ENCODE measurements at places on chromosomes 3 and 15. TPM values are rescaled to one million over a fixed set of nuclear protein-coding genes. Genes with fewer than 3 reads are reported as not detected.

DNA sequence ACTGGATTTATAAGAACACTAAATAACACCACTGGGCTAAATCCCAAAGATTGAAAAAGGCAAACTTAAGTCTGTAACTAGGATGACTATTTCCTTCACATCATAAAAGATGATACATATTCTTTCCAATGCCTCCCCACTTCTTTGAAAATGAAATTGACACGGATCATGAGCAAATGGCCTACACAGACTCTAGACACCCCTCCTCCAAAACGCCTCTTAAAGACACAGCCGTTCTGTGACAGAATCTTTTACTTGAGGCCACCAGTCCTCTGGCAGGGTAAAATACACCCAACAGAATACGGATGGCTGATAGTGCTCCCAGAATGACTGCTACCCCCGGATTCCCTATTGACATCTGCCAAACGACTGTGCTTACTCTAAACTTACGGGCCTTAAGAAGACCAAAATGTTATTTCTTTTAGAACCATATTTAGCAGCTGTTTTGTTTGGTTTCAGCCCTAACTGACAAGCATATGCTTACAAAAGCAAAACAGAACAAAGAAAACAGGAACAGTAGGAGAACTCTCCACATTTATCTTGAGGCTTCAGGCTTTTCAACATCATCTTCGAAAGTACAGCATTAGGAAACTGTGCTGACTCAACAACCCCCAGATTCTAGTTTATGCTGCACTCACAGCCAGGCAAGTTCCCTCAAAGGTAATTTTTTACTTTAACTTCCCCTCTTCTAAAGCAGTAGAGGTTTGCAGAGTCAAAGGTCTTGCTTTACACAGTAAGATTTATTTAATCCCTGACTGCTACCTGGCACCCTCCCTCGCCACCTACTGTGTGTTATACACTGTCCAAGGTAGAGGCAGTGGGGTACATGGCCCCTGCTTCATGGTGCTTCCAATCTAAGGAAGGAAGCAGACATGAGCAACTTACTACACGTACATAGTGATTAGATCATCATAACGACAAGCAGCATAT, 84.3 kb downstream of the TNIK start:
- DNase-seq, result no peak

GRCh38 chr3:194032828-194033435, 103.0 kb upstream of the HES1 start:
- DNase-seq, result no peak

DNA sequence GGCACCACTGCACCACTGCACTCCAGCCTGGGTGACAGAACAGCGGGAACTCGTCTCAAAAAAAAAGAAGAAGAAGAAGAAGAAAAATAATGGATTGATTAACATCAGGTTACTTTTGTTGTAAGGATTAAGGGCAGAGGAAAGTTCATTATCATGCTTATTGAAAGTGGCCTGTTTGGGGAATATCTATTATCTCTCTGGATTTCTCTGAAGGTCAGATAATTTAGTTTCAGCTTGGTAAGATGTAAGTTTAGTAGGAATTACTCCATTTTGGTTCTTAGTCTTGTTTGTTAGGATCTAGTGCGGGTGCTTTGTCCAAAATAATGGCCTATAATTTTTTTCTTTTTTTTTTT, 2.5 kb upstream of the MTMR14 start:
- no peak for DNase-seq

DNA sequence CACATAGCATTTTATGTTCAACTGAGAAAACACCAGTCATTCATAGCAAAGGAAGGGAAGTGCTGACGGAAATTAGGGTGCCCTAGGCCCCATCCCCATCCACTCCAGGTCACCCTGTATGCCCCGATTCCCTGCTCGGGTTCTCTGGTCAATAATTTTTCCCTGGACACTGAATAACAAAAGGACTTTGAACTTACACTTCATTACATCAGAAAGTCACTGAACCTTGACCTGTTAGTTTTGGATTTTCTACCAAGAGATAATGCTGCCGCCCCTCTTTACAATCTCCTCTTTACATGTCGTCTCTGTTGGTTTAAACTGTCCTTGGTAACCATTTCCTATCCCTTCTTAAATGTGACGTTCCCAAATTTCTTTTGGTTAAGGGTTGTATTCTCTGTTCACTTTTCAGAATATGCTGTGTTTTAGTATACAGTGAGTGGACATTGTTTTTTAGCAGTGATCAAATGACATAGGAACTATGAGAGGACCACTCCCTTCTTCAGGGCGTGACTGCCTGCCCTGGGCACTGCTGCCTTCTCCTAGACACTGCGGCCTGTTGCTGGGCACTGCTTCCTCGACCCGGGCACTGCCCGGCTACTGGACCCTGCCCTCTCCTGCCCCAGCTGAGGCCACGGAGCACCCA, 13.6 kb upstream of the AHSG start:
- DNase-seq, result no peak

CRBN gene
- total RNA-seq, result 13.3 TPM

HHATL gene
- total RNA-seq, result not detected

PPP2R3A gene
- total RNA-seq, result 15.6 TPM

MRAS gene
- 3.3 TPM for total RNA-seq

IGSF11 gene
- total RNA-seq, result 0.18 TPM

All from esophagus squamous epithelium (tissue), 5 donors.